ENCODE measurements at places on chromosomes 7 and 10. TPM values are rescaled to one million over a fixed set of nuclear protein-coding genes. Genes with fewer than 3 reads are reported as not detected.

PARG gene
- total RNA-seq = 34.9 TPM

PITX3 gene
- not detected for total RNA-seq

- no peaks in the 10 kb centered on the region for H3K36me3 ChIP-seq
- H3K27me3 ChIP-seq = peaks cover 10% of the 10 kb centered on the region
- H3K27ac ChIP-seq = no peak overlapping the region
- no peaks in the 10 kb centered on the region for H3K4me1 ChIP-seq
These were observed 5.7 kb downstream of the ELN start for GRCh38 chr7:74033372-74034311.

KNDC1 gene
- total RNA-seq = not detected

- peaks cover 27% of the 10 kb centered on the region for H3K4me1 ChIP-seq
- no peak for DNase-seq
- H3K27ac ChIP-seq = no peak overlapping the region
- no peaks in the 10 kb centered on the region for H3K27me3 ChIP-seq
- H3K36me3 ChIP-seq = no peaks in the 10 kb centered on the region
These were observed 32.3 kb downstream of the RASGEF1A start for GRCh38 chr10:43234471-43235041.

GRCh38 chr10:76031769-76032699 is 600.6 kb downstream of the LRMDA start:
- H3K36me3 ChIP-seq = no peaks in the 10 kb centered on the region
- H3K27me3 ChIP-seq = no peaks in the 10 kb centered on the region
- no peaks in the 10 kb centered on the region for H3K4me1 ChIP-seq
- H3K27ac ChIP-seq = no peak overlapping the region
- no peak overlapping the region for H3K4me3 ChIP-seq
- no peak for DNase-seq
